Upper lobe of left lung (tissue), 6 donors: ENCODE measurements at places on chromosomes 3 and 15.

DNA sequence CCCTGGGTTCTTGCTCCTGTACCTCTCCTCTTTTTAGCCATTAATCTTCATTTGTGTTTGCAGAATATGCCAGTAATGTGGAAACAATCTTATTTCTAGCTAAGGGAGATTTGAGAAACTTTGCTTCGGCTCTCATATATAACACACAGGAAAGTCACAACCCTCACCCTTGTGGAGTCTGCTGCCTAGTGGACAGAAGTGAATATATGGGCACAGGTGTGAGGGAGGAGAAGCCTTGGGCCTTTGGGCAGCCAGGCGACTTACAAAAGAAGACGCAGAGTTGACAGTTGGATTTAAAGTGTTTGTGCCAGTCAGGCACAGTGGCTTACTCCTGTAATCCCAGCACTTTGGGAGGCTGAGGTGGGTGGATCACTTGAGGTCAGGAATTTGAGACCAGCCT, 181.8 kb upstream of the TBL1XR1 start:
- no peak for DNase-seq

DNA sequence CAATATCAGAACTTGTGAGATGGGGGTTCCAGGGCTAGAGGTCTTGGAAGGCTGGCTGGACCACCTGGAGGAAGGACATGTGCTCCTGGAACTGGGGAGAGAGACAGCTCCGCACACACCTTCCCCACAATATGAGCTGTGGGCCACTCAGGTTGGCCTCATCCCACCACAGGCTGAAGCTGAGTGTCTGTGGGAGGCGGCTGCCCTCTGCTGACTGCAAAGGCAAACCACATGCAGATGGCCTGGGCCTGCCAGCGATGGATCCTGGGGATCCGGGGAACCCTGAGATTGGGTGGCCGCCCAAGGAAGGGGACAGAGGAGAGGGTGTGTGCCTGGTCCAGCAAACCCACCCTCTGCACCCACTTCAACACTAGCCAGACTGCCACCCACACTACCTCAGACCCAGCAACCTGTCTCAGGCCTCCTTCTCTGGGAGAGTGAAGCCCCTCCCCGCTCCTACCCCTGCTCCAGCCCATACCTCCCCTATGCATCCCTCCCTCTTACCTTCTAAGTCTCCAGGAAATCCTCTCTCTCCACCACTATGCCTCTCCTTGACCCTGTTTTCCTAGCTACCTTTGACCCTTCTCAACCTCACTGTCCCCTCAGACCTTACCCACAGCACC, 44.8 kb downstream of the CYP11A1 start:
- DNase-seq = peak; percentile 55

GRCh38 chr3:49333091-49333490, 6.8 kb downstream of the USP4 start:
- peak; percentile 84 for DNase-seq

- DNase-seq = no peak
Observed at GRCh38 chr3:153029350-153029749, 132.7 kb upstream of the RAP2B start.

DNA sequence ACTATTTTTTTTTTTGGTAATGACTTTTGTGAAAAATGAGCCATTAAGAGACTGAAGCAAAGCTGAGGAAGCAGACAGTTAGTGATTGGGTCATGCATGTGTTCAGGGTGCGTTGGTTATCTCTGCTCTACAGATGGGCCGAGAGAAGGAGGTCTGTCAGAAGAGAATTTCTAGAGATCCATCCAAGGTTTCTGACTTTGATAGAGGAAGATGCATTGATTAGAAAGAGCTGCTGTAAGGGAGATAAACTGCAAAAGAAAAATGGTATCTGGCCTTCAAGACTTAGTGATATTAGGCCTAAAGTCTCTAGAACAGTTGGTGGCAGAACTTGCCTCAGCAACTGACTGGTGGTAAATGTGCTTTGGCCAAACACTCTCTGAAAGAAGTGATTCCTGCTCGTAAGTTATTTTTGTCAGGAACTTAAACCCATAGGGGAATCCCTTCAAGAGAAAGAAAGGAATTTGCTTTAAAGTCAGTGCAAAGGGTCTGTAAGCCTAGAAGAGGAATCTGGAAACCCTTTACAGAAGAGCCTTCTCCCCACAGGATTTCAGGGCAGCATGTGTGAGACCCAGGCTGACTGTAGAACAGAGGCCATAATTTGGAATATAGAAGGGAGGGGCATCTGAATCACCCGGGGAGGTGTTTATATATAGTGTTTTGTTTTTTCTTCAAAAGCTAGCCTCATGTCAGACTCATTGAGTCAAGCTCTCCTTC, 67.8 kb downstream of the OPA1 start:
- DNase-seq = no peak

GRCh38 chr15:41853831-41854230, 15.2 kb downstream of the PLA2G4B start:
- DNase-seq = peak; percentile 55

- DNase-seq = peak; percentile 69
Observed at GRCh38 chr15:76875911-76876310, 29.2 kb downstream of the SCAPER start.
